ENCODE measurements at places on chromosomes 3 and 15.

GRCh38 chr3:52210550-52211046 lies 12.6 kb downstream of the ALAS1 start:
- DNase-seq, result no peak

DNA sequence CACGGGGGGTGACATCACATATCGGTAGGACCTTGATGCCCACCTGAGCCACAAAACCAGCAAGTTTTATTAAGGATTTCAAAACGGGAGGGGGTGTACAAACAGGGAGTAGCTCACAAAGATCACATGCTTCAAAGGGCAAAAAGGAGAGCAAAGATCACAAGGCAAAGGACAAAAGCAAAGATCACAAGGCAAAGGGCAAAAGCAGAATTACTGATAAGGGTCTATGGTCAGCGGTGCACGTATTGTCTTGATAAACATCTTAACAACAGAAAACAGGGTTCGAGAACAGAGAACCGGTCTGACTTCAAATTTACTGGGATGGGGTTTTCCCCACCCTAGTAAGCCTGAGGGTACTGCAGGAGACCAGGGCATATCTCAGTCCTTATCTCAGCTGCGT lies 143.5 kb upstream of the LPP start:
- no peak for DNase-seq

DNA sequence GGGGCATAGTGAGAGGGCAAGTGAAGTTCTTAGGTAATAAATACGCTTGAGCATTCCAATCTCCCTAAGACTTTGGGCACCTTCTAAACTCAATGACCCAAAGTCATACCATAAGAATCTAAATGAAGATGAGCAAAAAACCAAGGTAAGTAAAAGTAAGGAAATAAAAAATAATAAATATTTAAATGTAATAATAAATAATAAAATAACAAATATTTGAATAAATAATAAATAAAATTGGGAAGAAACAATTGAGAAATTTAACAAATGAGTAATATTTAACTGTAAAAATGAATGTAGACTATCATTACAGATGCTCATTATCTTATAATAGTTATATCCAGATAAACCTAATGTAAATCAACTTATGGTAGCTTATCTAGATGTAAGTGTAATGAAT lies 391.7 kb downstream of the WDR72 start:
- no peak for DNase-seq

GRCh38 chr3:23706111-23706510 lies 99.6 kb upstream of the UBE2E1 start:
- no peak for DNase-seq

DNA sequence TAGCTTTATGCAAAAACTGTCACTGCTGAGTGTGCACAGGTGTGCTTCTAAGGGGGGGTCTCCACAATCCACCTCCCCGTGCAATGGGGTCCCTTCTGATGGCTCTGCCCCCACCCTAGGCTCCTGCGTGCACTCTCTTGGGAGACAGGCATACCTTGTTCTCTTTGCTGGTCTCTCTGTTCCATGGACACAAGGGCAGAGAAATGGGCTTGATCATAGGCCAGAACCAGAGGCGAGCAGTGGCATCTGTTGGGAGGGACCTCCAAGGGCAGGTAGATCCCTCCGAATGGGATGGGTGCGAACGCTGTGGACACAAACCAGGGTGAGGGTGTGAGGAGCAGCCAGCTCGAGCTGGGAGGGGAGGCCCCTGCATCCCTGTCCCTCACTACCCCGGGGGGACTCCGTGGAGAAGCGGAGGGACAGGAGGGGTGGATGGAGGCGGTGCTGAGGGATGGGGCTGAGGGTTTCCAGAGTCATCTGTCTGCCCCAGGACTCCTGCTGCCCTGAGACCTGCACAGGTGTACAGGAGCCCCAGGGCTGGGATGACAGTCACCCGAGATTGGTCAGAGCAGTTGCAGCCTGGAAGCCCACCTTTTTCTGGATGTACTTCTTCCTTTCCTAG lies 175.0 kb downstream of the KLF13 start:
- DNase-seq, result no peak

- no peak for DNase-seq
Measured at GRCh38 chr3:31472479-31473390, 60.0 kb upstream of the STT3B start.

- no peak for DNase-seq
Measured at GRCh38 chr3:140019946-140020345, 85.0 kb downstream of the CLSTN2 start.

- no peak for DNase-seq
Measured at GRCh38 chr3:15108869-15109268, 9.9 kb upstream of the RBSN start.

- no peak for DNase-seq
Measured at GRCh38 chr3:40801284-40801741, 276.6 kb downstream of the ZNF621 start.

DNA sequence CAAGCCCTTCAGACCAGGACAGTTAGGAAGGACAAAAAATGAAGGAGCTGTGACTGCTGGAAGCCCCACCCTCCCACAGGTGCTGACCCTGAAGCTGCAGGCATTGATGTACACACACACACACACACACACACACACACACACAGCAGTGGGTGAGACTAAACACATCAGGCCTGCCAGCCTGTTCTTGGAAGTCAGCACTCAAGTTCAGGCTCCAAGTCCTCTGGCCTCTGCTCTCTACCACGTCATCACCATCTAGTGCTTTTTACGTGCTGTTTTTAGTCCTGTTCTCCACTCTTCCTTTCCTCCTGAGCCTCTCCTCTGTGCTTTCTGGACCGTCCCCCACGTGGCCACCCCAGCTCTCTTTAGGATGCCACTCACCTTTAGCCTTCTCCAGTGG lies 5.4 kb upstream of the KBTBD12 start:
- DNase-seq, result no peak

- DNase-seq, result peak; percentile 43
Measured at GRCh38 chr3:38137615-38138348, 679 bp upstream of the MYD88 start.

GRCh38 chr15:25668236-25668795 lies 194.8 kb downstream of the ATP10A start:
- DNase-seq, result no peak

- DNase-seq, result no peak
Measured at GRCh38 chr3:101036676-101037075, 43.5 kb upstream of the ABI3BP start.

DNA sequence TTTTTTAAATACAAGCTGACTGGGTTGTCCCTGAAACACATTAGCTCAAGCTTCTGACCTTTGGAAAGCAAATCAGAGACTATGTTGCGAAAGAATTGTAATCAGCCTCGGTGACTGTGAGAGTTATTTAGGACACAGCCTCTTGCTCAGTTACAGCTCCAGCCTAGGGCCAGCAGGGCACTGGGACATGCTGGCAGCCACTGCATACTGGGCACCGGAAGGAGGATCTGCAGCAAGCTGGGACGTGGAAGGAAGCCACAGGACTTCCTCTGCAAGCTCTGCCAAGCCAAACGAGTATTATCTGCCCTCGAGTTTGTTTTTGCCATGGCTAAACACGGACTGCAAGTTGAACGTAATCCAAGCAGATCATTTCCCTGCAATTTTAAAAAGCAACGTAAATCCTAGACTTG lies 24.4 kb upstream of the COPG1 start:
- no peak for DNase-seq

DNA sequence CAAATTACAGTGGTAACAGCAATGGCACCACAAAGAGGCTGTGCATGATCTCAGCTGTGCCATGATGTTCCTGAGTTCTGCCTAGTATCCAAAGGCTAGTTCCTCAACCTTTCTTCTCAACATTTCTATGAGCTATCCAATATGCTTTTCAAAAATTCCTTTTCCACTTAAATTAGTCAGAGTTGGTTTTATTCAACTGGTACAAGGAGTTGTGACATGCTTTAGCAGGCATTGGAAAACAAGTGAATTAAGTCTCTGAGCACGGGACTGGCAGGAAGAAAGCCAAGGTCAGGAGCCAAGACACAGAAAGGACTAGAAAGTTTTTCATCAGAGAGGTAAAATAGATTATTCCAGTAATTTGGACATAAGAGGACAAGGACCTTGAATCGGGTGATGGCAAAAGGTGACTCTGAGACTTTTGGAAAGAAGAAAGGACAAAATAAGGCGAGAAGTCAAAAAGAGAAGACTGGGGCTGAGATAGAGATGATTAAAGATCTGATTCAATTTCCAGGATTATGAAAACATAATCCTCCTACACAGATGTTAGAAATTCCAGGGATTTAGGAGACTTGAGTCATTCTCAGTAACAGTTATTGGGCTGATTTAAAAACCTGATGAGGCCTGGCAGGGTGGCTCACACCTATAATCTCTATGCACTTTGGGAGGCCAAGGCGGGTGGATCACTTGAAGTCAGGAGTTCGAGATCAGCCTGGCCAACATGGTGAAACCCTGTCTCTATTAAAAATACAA lies 36.1 kb downstream of the PBRM1 start:
- no peak for DNase-seq

- no peak for DNase-seq
Measured at GRCh38 chr3:197372047-197372661, 73.7 kb upstream of the DLG1 start.

DNA sequence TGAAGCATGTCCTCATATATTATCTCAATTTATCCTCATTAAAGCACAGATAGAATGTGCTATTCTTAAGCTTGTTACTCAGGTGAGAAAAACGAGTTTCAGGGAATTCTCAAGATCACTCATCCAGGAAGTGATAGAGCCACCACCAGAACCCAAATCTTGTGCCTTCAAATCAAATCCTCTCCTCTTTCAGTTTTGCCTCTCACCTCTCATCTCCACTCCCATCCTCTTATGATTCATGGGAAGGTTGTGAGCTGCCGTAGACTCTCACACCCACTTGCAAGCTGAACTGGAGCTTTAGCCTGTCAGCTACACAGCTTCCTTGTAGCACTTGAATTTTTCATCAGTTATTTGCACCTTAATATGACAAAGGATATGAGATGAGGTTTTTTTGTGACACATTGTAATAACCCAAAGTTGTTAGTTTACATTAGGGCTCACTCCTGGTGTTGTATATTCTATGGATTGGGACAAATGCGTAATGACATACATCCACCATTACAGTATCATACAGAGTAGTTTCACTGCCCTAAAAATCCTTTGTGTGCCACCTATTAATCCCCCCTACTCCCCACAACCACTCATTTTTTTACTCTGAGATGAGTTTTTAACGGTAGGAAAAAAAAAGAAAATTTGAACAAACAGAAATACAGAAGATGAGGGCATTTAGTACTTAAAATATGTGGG lies 25.7 kb downstream of the GPR15 start:
- peak; percentile 41 for DNase-seq

All from stimulated activated CD4-positive, alpha-beta T cell treated with anti-CD3 and anti-CD28 coated beads, Interleukin-12 subunit alpha, Interleukin-12 subunit beta, amount 100 ng/mL, for 48 hours (primary cell).